ENCODE measurements at places on chromosomes 4 and X. TPM values are rescaled to one million over a fixed set of nuclear protein-coding genes. Genes with fewer than 3 reads are reported as not detected.

DNA sequence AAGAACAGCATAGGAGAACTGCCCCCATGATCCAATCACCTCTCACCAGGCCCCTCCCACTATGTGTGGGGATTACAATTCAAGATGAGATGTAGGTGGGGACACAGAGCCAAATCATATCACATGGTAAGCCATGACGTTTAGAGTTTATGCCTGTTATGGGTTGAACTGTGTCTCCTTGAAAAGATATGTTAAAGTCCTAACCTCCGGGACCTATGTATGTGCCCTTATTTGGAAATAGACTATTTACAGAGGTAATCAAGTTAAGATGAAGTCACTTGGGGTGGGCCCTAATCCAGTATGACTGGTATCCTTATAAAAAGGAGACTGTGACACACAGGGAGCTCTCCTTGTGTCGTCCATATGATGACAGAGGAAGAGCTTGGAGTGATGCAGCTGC, 25.2 kb upstream of the SLC2A9 start:
- no peak for DNase-seq

DNA sequence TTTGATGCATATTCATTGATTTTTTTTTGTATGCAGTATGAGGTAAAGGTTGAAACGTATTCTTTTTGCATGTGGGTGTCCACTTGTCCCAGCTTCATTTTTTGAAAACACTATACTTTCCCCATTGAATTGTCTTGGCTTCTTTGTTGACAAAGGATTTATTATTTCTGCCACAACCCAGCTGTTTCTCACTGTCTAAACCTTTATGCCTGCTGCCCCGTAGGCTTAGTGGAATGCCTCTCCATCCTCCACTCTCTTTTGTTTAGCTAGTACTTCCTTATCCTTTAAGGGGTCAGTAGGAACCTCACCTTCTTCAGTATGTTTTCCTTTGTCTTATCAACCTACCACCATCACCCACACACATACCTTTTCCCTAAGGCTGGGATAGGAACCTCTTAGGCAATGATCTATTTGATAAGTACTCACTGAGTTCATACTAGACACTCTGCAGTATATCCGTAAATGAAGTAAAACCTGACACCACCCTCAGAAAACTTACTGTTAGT, 8.5 kb downstream of the FMR1 start:
- DNase-seq = no peak

- DNase-seq = no peak
Observed at GRCh38 chr4:148366251-148366650, 76.0 kb downstream of the NR3C2 start.

DNA sequence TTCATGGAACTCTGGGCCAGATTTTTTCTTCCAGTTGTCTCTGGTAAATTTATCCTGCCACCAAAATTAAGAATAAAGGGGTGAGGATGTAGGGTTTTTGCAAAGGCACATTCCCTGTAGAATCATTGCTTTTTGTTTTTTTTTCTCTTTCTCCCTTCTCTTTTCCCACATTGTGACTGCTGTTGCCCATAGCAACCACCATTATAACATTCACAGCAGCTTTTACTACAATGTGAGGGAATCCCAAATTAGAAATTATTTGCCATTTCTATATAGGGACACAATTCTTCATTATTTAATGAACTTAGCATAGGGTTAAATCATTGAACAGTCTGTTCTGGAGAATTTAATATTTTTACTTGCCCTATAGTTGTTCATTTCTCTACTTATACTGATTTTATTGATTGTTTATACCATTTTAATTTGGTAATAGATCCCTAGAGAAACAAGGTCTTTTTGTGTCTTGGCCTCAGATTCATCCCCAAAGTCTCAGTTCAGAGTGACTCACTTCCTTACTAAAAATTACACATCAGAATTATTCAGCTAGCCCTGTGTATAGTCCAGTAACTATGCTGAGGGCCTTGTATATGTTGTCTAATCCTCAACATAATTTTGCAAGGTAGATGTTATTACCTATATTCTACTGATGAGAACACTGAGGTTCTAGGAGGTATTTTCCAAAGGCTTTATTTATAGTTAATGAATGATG, 80.8 kb upstream of the ANK2 start:
- no peak for DNase-seq

GRCh38 chrX:115093191-115093590, 75.8 kb upstream of the IL13RA2 start:
- DNase-seq = no peak

DNA sequence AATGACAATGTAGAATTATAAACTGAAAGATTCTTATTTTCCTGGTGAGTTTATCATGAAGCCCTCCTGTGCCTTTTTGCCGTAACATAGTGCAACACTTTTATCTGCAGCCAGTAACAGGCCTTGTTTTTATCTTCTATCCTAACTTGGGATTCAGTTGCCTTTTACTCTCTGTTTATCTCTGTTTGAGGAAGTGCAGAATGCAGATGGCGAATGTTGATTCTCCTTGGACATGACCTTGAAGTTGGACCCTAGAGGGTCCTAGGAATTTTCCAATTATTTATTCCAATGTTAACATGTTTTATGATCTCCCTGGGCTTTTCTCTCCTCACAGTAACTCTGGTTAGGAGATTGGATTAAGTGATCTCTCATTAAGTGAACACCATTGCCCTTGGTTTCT, 165.0 kb downstream of the FMR1NB start:
- DNase-seq = no peak

The GYPA gene
- total RNA-seq = not detected
